ENCODE measurements at places on chromosomes 2 and 18.

- no peak for DNase-seq
Measured at GRCh38 chr2:142997231-142997630, 119.8 kb downstream of the KYNU start.

- DNase-seq, result no peak
Measured at GRCh38 chr18:64474773-64475172, 325.9 kb upstream of the LINC00305 start.

GRCh38 chr2:118053681-118054080 lies 34.6 kb upstream of the INSIG2 start:
- no peak for DNase-seq

DNA sequence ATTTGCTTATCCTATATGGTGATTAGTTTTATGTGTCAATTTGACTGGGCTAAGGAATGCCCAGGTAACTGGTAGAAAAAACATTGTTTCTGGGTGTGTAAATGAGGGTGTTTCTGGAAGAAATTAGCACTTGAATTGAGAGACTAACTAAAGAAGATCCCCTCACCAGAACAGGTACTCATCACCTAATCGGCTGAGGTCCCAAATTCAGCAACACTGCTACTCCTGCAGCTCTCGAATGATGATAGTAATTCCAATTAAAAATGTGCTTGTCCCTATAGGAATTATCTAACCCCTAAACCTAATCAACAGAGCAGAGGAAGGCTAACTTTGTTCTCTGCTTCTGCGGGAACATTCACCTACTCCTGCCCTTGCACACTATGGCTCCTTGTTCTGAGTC lies 464.5 kb upstream of the CHST9 start:
- no peak for DNase-seq

- no peak for DNase-seq
Measured at GRCh38 chr2:185291035-185291647, 447.5 kb upstream of the FSIP2 start.

DNA sequence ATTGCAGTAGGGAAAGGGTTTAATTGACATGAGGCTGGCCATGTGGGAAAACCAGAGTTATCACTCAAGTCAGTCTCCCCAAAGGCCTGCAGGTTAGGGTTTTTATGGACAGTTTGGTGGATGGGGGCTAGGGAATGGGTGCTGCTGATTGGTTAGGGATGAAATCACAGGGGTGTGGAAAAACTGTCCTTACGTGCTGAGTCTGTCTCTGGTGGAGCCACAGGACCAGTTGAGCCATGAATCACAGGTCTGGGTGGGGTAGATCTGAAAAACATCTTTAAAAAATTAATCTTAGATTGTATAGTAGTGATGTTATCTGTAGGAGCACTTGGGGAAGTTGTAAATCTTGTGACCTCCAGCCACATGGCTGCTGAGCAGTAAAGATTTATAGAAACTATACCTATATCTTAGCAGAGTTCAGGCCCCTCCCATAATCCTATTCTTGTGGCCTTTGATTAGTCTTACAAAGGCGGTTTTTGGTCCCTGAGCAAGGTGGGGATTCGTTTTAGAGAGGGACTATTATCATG lies 139.6 kb downstream of the COMMD1 start:
- no peak for DNase-seq

DNA sequence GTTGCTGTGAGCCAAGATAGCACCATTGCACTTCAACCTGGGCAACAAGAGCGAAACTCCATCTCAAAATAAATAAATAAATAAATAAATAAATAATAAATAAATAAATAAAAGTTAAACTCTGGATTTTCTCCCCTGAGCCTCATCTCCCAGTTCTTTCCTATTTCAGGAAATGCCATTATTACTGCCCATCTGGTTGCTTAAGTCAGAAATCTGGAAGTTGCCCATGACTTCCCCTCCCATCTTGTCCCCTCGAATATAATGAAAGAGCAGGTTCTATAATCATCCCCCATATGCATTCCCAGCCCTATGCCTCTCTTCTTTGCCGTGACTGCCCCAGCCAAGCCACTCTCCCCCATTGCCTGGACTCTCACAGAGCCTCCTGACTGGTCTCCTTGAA lies 4.2 kb upstream of the PSD4 start:
- no peak for DNase-seq

- no peak for DNase-seq
Measured at GRCh38 chr2:114046866-114047435, 157.1 kb downstream of the ACTR3 start.

GRCh38 chr2:105644174-105644980 lies 100.3 kb upstream of the NCK2 start:
- DNase-seq, result no peak

- no peak for DNase-seq
Measured at GRCh38 chr2:238820916-238821315, 27.0 kb upstream of the TWIST2 start.

DNA sequence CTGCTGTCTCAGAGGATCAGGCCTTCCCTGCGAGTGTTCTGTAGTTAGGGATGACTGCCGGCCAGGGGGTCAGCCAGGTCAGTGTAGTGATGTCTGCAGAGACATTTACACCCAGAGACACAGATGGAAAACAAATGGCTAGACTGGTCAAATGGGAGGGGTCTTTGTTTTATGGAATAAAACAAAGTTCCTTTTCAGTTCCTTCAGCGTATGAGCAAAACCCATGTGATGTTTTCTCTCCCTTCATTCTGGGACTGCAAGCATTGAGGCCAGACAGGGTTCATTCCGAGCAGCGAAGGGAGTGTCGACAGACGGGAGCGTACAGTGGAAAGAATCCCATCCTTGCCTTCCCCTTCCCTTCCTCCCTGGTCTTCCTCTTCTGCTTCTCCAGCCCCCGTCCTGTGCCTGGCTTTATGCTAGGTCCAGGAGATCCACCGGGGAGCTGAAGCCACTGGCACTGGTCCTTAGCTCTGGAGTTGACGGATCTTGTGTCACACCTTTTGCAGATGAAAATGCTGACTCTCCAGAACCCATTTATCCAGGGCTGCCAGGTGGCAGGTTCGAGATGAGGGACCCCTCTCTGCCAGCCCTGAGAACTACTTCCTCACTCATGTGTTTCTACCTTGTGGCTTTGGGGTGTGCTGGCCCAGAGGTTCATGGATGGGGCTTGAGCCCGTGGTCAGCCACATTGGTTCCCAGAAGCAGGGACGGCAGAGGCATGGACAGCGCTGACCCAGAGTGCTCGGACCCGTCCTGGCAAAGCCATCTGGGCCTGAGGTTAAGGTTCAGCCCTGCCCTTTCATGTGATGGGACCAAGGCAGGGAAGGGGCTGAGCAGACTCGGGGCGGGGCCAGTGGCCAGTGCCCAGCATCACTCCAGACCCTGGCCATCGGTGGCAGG lies 24.2 kb downstream of the ITGB1BP1 start:
- no peak for DNase-seq

DNA sequence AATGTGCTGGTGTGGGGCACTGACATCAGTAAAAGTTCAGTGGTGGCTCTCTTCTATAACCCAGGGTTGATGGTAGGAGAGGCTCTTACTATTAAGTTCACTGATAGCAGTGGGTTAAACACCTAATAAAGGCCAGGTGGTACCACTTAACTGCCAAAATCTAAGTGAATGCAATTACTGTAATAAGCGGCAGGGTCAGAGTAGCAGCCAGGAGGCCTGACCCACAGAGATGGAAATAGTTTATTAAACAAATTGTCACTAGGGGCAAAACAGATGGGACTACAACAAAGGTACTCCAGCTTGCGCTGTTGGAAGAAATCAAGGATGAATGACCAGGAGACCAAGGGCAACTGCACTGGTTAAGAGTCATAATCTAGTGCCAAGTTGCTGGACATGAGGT lies 26.6 kb downstream of the ZSWIM2 start:
- no peak for DNase-seq

- no peak for DNase-seq
Measured at GRCh38 chr2:196925051-196925767, 1.3 kb downstream of the PGAP1 start.

DNA sequence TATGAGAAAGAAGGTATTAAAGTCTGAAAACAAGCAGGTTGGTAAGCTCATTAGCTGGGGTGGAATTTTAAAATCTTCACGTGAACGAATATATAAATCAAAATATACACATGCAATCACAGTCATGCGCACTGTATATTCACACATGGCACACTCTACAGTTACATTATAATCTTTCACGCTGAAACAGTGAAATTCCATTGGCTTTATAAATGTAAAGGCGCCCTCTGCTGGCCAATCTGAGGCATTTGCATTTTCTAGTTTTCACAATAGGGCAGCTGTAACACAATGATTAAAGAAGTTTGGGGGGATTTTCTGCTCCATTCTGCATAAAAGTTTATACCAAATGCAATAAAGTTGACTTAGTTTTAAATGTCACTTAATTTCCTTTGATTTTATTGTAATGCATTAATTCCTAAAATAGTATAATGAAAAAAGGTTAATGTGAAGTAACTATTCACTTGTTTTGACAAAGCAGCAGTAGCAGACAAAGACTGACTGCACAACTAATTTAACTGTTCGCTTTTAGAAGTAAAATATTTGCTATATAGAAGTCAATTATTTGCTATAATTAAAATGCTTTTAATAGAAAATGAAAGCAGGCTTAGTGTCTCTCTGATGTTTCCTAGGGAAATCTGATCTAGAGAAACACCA lies 17.2 kb downstream of the IFIH1 start:
- DNase-seq, result peak; percentile 85

GRCh38 chr2:196276421-196276820 lies 105.0 kb upstream of the STK17B start:
- DNase-seq, result no peak

DNA sequence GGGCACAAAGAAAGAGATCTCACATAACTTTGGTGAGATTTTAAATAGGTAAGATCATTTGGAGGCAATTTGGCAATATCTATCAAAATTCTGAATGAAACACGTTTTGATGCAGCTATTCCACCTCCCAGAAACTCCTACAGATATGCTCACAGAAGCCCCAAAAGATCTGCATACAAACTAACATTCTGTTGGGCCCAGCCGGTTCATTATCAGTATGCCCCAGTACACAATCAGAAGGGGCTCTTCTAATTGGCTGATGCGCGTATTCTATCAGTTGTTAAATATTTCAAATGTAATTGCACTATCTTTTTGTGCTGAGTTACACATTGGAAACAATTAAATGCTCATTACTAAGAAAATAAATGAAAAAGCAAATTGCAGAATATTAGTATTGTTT lies 7.1 kb upstream of the TGIF1 start:
- DNase-seq, result no peak

GRCh38 chr2:177029501-177029900 lies 183.1 kb upstream of the HNRNPA3 start:
- no peak for DNase-seq

DNA sequence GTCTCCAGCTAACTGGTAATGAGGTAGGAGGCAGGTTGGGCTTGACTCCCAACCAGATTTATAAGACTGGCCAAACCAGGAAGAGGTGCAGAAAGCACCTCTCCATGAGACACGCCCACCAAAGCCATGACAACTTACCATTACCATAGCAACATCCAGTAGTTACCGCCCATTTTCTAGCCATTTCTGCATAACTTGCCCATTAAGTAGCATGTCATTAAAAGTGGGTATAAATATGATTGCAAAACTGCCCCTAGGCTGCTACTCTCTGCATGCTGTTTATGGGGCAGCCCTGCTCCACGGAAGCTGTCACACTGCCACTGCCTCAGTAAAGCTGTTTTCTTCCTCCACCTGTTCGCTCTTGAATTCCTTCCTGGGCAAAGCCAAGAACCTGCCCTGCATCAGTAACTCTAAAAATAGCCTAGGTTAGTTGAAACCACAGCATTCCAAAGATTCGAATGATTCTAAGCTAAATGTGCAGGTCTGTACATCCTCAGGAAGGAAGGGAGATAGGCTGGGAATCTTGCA lies 131.9 kb downstream of the ATL2 start:
- DNase-seq, result no peak

GRCh38 chr2:64831134-64831976 lies 157.8 kb upstream of the SLC1A4 start:
- DNase-seq, result peak; percentile 96

- no peak for DNase-seq
Measured at GRCh38 chr2:222823183-222823930, 37.5 kb upstream of the ACSL3 start.

DNA sequence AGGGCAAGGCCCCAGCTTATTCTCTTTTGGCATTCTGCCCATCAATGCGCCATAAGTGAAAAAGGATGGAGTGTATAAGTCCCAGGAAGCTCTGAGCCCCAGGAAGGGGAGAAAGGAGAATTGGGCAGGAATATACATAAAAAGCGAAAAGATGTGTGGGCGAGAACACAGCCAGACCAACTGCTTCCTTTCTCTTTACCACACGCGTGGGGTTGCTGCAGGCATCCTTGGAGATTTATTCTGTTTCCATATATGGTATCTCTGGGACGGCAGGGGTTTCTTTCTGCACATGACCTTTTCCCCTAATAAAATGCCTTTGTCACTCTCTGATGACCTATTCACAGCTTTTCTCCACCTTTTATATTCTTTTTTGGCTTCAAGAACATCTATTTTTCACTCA lies 440.5 kb downstream of the NBAS start:
- DNase-seq, result no peak

DNA sequence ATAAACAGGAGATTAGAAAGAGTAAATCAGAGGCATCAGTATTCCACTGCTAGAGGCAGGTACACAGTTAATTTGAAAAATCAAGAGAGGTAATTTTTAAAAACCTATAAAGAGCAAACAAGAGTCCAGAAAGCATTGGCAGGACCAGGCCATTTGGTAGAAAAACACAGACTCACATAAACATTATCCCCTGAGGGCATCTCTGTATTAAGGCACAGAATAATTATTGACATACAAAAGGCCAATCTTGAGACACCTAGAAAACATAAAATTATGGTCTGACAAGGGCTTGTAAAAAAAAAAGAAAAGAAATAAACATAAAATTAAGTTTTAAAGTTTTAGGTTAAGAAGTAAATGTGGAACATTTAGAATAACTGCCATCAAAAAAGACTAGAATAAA lies 120.6 kb downstream of the OSBPL1A start:
- no peak for DNase-seq

- DNase-seq, result no peak
Measured at GRCh38 chr18:2970344-2970743, 42.6 kb downstream of the LPIN2 start.

DNA sequence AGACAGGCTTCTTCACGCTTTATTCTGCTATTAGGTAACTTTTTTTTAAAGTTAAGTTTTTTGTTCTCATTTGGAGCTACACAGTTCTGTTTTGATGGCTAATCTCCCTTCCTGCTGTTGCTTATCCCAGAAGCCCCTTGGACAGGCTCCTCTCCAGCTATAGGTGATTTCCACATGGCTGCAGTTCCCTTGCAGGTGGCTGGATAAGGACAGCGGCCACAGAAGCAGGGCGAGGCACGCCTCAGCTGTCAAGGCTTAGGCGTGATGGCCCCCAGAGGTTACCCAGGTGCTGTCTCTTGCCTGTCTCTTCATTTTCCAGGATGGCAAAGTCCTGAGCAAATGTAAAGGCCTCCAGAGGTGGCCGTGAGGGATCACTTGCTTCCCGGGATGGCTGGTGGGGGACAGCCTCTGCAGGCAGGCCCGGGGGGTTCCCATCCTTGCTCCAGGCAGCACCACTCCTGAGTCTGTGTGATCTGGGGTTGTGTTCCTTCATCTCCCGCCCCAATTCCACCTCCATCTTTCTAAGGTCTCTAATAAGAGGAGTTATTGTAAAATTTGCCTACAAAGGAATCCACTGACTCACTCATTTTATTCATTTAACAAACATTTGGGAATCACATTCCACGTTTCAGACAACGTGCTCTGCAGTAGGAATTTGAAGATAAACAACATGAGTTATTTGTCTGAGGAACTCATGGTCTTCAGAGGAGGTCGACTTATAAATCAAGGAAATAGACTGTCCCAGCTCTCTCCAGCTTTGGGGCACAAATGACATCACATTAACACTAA lies 53.4 kb downstream of the NAPG start:
- no peak for DNase-seq

GRCh38 chr2:208726242-208726641 lies 319.6 kb downstream of the PTH2R start:
- DNase-seq, result no peak

Measured in activated effector memory CD4-positive, alpha-beta T cell treated with anti-CD3 and anti-CD28 coated beads, Interleukin-2, amount 50 U/mL, for 16 hours (primary cell).